ENCODE measurements at places on chromosomes 3 and 15. TPM values are rescaled to one million over a fixed set of nuclear protein-coding genes. Genes with fewer than 3 reads are reported as not detected.

DNA sequence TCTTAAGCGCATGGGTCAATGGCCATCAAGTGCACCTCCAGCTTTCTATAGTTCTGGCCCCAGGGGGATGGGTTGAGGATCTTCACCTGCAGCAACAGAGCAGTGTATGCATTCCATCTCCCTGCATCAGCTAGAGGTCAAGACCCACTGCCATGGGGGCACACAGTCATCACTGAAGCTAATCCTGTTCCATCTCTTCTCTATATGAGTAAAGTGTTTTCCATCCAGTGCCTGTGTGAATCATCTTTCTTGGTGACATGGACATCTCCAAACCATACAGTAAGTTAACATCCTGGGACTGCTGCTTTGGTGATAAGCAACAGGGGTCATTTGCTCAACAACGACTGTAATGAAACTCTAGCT, 4.4 kb upstream of the ENTPD3 start:
- no peaks in the 10 kb centered on the region for H3K27me3 ChIP-seq
- H3K4me3 ChIP-seq = no peak overlapping the region
- H3K4me1 ChIP-seq = peaks cover 10% of the 10 kb centered on the region
- H3K36me3 ChIP-seq = no peaks in the 10 kb centered on the region
- DNase-seq = no peak

DNA sequence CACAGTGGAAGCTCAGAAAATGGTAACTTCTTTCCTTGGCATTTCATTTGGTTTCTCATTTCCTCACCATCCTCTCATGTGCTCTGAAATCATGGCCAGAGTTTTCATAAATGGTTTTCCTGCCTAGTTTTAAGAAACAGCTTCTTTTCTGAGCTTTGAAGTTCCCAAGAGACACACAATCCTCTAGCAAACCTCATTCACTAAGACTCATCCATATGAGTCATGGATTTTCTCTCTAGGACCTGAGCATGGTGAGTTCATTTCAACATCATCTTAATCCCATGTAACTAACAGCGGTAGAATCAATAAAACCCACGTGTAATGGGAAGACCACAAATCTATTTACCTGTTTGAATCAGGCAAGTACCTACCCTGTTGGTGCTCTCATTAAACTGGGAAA, 274.5 kb upstream of the LRTM1 start:
- no peaks in the 10 kb centered on the region for H3K36me3 ChIP-seq
- H3K27ac ChIP-seq = no peak overlapping the region
- no peak overlapping the region for H3K4me3 ChIP-seq

DNA sequence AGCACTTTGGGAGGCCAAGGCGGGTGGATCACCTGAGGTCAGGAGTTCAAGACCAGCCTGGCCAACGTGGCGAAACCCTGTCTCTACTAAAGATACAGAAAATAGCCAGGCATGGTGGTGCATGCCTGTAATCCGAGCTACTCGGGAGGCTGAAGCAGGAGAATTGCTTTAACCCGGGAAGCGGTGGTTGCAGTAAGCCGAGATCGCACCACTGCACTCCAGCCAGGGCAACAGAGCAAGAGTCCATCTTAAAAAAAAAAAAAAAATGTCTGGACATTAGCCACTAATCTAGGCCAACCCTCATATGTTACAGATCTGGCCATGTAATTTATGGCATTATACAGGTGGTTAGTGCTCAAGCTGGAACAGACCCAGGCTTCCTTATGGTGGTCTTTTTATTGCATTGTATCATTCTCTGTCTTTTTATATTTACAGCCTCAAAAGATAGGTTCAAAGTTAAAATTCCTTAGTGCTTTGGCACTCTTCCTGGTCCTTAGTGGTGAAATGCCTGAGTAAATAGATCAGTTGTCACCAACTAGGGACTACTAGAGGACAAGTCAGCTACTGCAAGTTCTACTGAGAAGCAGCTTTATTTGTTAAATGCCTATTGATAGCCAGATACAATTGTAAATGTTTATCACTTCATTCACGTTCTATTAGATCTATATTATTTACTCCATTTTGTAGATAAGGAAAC, 16.0 kb downstream of the STARD9 start:
- H3K4me1 ChIP-seq = no peaks in the 10 kb centered on the region
- H3K4me3 ChIP-seq = no peak overlapping the region
- H3K27me3 ChIP-seq = no peaks in the 10 kb centered on the region
- H3K36me3 ChIP-seq = no peaks in the 10 kb centered on the region

DNA sequence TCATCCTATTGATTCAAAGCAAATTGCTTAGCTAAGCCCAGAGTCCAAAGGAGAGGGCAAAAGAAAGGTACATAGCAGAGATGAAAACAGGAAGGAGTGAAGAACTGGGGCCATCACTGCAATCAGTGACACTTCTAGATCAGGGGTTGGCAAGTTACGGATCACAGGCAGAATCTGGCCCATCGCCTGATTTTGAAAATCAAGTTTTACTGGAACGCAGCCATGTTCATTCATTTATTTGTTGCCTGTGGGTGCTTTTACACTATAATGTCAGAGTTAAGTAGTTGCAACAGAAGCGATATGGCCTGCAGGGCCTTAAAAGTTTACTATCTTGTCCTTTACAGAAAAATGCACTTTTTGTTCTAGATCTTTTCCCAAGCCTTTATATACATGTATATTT, 271.7 kb upstream of the TOPAZ1 start:
- no peak overlapping the region for H3K27ac ChIP-seq
- no peaks in the 10 kb centered on the region for H3K36me3 ChIP-seq
- H3K27me3 ChIP-seq = no peaks in the 10 kb centered on the region
- no peak overlapping the region for H3K4me3 ChIP-seq

- no peak overlapping the region for H3K27ac ChIP-seq
- DNase-seq = no peak
- H3K27me3 ChIP-seq = no peaks in the 10 kb centered on the region
These were observed 22.9 kb downstream of the BBX start for GRCh38 chr3:107545680-107546120.

GRCh38 chr3:53643757-53644156, 149.3 kb downstream of the CACNA1D start:
- no peak for DNase-seq
- peaks cover 4% of the 10 kb centered on the region for H3K4me1 ChIP-seq
- no peak overlapping the region for H3K27ac ChIP-seq
- no peaks in the 10 kb centered on the region for H3K36me3 ChIP-seq
- no peaks in the 10 kb centered on the region for H3K27me3 ChIP-seq

DNA sequence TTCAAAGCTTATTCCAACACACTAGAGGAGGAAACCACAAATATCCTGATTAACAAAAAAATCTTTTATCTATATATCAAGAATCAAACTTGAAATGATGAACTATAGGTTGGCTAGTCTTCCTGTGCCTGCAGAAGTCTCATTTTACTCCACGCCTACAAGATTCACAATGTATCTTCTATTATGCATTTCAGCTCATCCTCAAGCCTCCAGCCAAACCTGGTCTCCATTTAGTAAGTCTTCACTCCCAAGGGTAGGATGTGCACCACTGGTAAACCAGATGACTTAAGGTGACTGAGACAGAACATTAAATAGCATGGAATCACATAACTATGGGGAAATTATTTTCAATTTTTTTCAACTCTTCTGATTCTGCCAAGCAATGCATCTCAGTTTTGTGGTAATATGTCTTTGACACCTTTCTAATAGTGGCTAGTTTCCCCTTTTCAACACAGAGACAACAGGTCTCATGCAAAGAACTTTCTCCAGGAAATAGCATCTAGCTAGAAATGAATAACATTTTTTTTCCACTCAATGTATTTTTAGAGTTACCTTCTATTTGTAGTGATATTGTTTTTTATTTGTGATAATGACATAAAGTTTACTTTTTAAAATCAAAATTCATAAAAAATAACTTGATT, 166.9 kb downstream of the TNIK start:
- H3K36me3 ChIP-seq = no peaks in the 10 kb centered on the region
- H3K4me3 ChIP-seq = no peak overlapping the region
- H3K27me3 ChIP-seq = no peaks in the 10 kb centered on the region
- peaks cover 15% of the 10 kb centered on the region for H3K4me1 ChIP-seq
- no peak for DNase-seq

GRCh38 chr3:53171827-53172505, 11.0 kb downstream of the PRKCD start:
- no peak overlapping the region for H3K4me3 ChIP-seq
- no peaks in the 10 kb centered on the region for H3K36me3 ChIP-seq
- DNase-seq = no peak
- peak overlapping the region; percentile 46 for H3K27ac ChIP-seq

GRCh38 chr15:97057503-97057902, 727.0 kb downstream of the NR2F2 start:
- H3K27me3 ChIP-seq = no peaks in the 10 kb centered on the region
- no peak overlapping the region for H3K27ac ChIP-seq
- H3K4me1 ChIP-seq = no peaks in the 10 kb centered on the region
- H3K4me3 ChIP-seq = no peak overlapping the region
- DNase-seq = no peak

- H3K4me1 ChIP-seq = no peaks in the 10 kb centered on the region
- H3K27ac ChIP-seq = no peak overlapping the region
- H3K36me3 ChIP-seq = no peaks in the 10 kb centered on the region
- no peak for DNase-seq
- H3K4me3 ChIP-seq = no peak overlapping the region
These were observed 13.0 kb downstream of the FBLN2 start for GRCh38 chr3:13561967-13562366.

GRCh38 chr3:149473357-149474249, 894 bp upstream of the TM4SF4 start:
- no peaks in the 10 kb centered on the region for H3K27me3 ChIP-seq
- H3K27ac ChIP-seq = peak overlapping the region; percentile 75
- H3K4me1 ChIP-seq = peaks cover 76% of the 10 kb centered on the region

DNA sequence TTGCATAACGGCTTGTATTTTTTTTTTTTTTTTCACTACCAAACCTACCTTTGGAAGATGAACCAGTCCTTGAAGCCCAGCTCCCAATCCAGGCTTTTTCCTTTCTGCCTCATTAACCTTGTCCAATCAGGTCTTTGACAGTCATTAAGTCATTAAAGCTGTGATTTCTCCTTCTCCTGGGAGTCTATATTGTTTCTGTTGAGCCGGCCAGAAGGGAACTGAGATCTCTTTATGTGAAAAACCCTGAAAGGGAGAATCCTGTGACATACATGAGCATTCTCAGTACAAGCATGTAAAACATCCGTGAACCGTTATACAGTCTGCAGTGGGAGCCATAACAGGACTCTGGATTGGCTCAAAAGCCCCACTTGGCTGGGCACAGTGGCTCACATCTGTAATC, 40.0 kb downstream of the ZNF589 start:
- H3K27ac ChIP-seq = no peak overlapping the region
- no peaks in the 10 kb centered on the region for H3K36me3 ChIP-seq
- no peak for DNase-seq
- H3K27me3 ChIP-seq = no peaks in the 10 kb centered on the region
- no peaks in the 10 kb centered on the region for H3K4me1 ChIP-seq
- no peak overlapping the region for H3K4me3 ChIP-seq

GRCh38 chr3:87298111-87298718, 21.8 kb upstream of the POU1F1 start:
- DNase-seq = no peak
- no peaks in the 10 kb centered on the region for H3K36me3 ChIP-seq
- no peaks in the 10 kb centered on the region for H3K4me1 ChIP-seq
- H3K27me3 ChIP-seq = no peaks in the 10 kb centered on the region

DNA sequence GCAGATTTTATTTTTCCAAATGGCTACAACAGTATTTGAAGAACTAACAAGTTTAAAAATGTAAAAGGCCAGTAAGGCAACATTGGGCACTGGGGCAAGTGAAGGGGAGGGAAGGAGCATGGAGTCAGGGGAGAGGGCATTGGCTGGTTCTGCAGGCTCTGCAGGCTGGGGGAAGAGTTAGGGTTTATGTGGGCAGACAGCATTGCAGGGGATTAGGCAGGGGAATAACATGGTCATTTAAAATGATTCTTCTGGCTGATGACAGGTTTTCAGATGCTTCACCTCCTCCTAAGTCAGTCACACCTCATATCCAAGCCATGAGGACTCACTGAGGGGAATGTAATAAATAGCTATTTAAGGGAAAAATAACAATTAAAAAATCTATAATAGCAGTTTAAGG, 52.6 kb downstream of the BTD start:
- H3K27me3 ChIP-seq = no peaks in the 10 kb centered on the region
- DNase-seq = no peak
- H3K27ac ChIP-seq = no peak overlapping the region
- H3K36me3 ChIP-seq = no peaks in the 10 kb centered on the region
- no peak overlapping the region for H3K4me3 ChIP-seq

Gene EIF5A2
- total RNA-seq = 1.8 TPM

Gene PLXNB1
- total RNA-seq = 118 TPM

Gene MORF4L1
- 94.2 TPM for total RNA-seq

Gene SEC22C
- total RNA-seq = 23.1 TPM

Gene USP13
- total RNA-seq = 6.9 TPM

Gene CSPG4
- total RNA-seq = 13.8 TPM

Gene C2CD4B
- total RNA-seq = 142 TPM
